Panc1 (cell line): ENCODE measurements at places on chromosomes 3 and 15. TPM values are rescaled to one million over a fixed set of nuclear protein-coding genes. Genes with fewer than 3 reads are reported as not detected.

CDC25A gene
- total RNA-seq: 12.8 TPM

FETUB gene
- total RNA-seq: not detected

PROK2 gene
- total RNA-seq: not detected

CPB1 gene
- 4.4 TPM for total RNA-seq

ALG1L2 gene
- total RNA-seq: 0.33 TPM

TTLL13 gene
- total RNA-seq: 0.39 TPM

TMEM266 gene
- total RNA-seq: 0.21 TPM
